ENCODE measurements at places on chromosomes 16 and 17. TPM values are rescaled to one million over a fixed set of nuclear protein-coding genes. Genes with fewer than 3 reads are reported as not detected.

The CYGB gene
- not detected for total RNA-seq

The SOCS3 gene
- 162 TPM for total RNA-seq

- no peak overlapping the region for H3K4me3 ChIP-seq
- peak overlapping the region; percentile 3 for H3K27ac ChIP-seq
- H3K36me3 ChIP-seq, result no peaks in the 10 kb centered on the region
These were observed 49.6 kb downstream of the RTN4RL1 start for GRCh38 chr17:1975573-1975972.

GRCh38 chr17:35545150-35545549 lies 7.7 kb upstream of the SLFN12L start:
- peaks cover 31% of the 10 kb centered on the region for H3K4me1 ChIP-seq
- H3K4me3 ChIP-seq, result no peak overlapping the region
- no peaks in the 10 kb centered on the region for H3K27me3 ChIP-seq
